ENCODE measurements at places on chromosomes 7 and 10. TPM values are rescaled to one million over a fixed set of nuclear protein-coding genes. Genes with fewer than 3 reads are reported as not detected.
A peak's percentile ranks its signal among the peaks of the same experiment; 100 is the strongest.

The CDHR3 gene
- 8.9 TPM for polyA plus RNA-seq

- no peak for DNase-seq
These were observed 28.0 kb downstream of the VIM start for GRCh38 chr10:17256051-17256450.

DNA sequence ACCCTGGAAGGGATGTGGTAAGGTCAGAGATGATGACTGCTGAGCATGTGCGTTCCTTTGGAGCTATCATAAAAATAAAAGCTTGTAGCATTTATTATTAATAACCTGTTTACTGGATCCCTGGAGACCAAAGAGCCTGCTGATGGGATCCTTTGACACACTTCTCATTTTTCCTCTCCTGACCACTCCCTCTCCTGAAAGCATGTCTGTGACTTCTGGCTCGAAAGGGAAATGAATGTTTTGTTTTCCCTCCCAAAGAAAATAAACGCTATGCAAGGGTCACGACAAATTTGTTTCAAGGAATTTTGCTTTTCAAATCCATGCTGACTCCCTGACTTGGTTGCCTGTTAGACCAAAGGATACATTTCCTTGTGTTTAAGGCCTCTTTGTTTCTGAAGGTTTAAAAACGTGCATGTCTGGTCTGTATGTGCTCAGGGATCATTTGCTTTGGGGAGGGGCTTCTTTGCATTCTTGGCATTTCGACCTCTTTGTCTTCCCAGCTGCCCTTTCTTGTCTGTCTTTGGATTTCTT lies 185.1 kb upstream of the AGK start:
- no peak for DNase-seq

GRCh38 chr10:93064874-93065660 lies 4.5 kb downstream of the CYP26C1 start:
- DNase-seq: no peak

GRCh38 chr10:26222563-26222962 lies 6.0 kb downstream of the GAD2 start:
- no peak for DNase-seq

- DNase-seq: no peak
These were observed 40.4 kb downstream of the CNNM1 start for GRCh38 chr10:99369551-99369950.

The TRIM50 gene
- 0.24 TPM for polyA plus RNA-seq

The CLEC2L gene
- polyA plus RNA-seq: 1.5 TPM

- no peak for DNase-seq
These were observed 131.3 kb downstream of the FAM53B start for GRCh38 chr10:124612611-124613498.

DNA sequence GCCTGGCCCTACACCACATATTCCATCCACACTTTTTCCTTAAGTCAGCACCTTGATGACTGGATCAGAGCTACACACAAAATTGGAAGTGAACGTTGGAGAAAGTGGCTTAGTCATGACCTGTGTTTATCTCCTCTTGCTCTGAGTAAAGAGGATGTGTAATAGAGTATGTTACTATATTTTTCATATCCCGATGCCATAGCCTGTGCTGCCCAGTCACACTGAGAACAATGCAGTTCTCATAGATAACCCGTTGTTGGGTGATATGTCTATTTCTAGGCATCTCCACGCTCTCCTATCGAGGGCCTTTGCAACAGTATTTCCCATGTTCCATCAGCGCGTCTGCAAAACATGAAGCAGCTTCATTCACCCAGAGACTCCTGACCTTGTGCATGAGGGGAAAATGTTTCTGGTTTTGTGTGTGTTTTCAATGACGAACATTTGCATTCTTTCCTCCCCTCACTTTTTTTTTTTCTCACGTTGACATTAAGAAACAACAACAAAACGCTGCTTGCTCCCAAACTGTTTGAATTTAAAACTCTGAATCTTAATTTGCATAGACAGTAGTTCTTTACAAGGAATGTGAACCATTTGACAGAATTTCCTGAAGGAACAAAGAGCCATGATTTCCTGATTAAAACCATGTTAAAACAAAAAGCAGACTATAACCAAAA lies 43.4 kb downstream of the GRK5 start:
- DNase-seq: no peak

GRCh38 chr10:102670065-102670670 lies 25.9 kb downstream of the TRIM8 start:
- DNase-seq: no peak

DNA sequence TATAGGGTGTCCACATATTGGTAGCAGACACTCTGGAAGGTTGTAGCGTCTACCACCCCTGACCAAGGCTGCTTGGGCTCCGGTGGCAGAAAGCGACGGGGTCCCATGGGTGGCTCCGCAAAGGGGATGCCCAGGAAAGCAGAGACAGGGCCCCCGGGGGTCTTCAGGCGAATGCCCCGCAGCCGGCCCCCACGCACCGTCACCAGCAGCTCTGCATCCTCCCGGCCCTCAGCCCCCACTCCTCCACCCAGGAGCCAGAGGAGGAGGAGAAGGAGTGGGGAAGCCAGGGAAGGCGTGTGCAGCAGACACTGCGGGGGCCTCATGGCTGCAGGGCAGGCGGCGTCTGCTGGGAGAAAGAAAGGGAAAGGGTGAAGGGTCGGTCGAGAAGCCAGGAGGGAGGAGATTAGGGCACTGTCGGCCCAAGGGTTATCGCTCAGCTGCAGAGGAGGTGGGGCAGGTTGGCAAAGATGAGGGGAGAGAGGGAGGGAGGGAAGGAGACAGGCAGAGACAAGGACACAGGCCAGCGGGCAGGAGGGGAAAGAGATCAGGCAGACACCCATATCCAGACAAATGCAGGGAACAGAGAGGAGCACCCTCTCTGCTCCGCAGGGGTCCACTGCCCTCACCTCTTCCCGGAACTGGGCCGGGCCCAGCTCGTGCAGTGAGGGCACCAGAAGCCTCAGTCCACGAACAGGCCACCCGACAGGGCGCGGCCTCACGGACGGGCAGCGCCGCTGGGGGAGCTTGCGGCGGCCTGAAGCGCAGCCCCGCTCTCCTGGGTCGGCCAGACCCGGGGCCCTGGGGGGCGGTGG lies 1.6 kb downstream of the ACHE start:
- DNase-seq: no peak

DNA sequence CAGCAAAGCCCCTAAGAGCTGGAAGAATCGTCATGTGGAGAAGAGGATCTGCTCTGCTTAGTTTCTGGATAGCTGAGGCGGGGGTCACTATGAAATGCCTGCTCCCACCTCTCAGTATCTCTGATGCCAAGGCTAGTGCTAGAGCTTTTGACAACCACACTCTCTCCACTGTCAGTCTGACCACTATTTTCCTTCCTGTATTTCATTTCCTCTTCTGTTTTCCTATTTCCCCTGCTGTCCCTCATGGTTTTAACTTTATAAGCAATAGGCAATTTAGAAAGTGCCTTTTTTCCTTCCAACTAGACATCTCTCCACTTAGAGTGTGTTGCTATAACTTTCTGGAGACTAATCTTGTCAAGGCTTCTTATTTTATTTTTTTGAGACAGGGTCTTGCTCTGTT lies 23.6 kb downstream of the C7orf57 start:
- DNase-seq: no peak

DNA sequence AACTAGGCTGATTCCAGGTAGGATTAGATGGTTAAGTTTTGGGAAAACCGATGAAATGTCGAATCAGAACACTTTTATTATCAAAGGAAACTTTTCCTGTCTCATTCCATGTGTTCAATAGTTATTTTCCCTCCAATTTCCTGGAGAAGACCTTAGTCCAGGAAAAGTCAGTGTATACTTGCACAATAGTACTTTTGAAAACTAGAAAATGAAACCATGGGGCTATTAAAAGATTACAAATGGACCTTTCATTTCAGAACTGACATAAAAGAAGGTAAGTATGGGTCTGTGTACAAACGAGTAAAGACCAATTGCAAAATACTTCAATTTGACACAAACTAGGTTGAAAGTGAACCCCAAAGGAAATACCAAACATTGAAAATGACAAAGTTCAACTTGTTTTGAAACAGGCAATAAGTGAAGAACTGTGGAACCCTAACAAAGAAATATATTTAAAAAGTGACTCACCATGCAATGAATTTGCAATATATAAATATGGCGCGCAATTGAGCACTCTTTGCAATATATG lies 2.1 kb downstream of the AVPI1 start:
- DNase-seq: no peak

DNA sequence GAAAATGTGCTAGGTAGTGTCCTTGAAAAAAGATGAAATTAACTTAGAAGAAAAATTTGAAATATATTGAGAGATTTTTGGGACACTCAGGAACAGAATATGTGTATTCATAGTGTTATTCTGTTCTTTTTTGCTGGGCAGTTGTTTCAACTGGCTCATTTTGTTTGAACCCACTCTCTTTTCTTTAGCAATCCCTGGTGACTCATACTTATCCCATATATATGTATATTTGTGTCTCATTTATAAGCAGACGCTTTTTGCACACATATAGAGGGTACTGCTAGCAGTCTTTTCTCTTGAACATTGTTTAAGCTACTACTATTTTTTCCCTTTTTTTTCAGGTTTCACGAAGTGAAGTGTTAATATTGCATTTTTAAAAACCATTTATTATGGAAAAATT lies 1.9 kb downstream of the EXOC6 start:
- DNase-seq: no peak

The DTX2 gene
- polyA plus RNA-seq: 5.6 TPM

- no peak for DNase-seq
These were observed 10.7 kb downstream of the SPAM1 start for GRCh38 chr7:123935436-123936381.

DNA sequence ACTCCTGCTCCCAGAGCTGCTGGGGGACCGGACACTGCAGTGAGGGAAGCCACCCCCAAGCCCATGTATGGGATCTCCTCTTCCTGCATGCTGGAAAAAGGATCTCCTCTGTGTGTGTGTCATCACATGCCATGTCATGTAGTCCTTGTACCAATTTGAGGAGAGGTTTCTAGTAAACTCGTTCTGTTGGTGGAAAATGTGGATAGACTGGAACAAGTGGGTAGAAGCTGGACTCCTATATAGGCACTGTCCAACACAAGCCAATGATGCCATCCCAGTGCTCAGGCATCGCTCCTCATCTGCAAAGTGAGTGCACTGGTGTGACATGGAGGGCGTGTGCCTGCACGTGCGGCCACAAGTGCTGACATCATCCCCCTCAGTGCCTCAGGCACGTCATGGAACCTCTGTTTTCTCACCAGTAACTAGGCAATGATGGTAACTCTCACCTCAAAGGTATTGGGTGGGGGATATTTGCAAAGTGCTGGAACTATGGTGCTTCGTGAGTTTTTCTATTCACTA lies 19.3 kb downstream of the MYO1G start:
- no peak for DNase-seq

- no peak for DNase-seq
These were observed 207.4 kb downstream of the DNAJB6 start for GRCh38 chr7:157544226-157544625.

- DNase-seq: no peak
These were observed 108.7 kb downstream of the PHTF2 start for GRCh38 chr7:77907281-77907680.

- no peak for DNase-seq
These were observed 1.6 kb downstream of the C1GALT1 start for GRCh38 chr7:7183838-7184463.

The CACNA2D1 gene
- polyA plus RNA-seq: 21.2 TPM

The ITIH5 gene
- polyA plus RNA-seq: 20.5 TPM

- DNase-seq: peak; percentile 40
These were observed 451.9 kb downstream of the DPP6 start for GRCh38 chr7:154503962-154504550.

The AMPH gene
- polyA plus RNA-seq: 16.2 TPM

The ZNF365 gene
- polyA plus RNA-seq: 0.65 TPM

The HABP2 gene
- 1.6 TPM for polyA plus RNA-seq

- no peak for DNase-seq
These were observed 44.2 kb downstream of the JMJD1C start for GRCh38 chr10:63421591-63421990.

GRCh38 chr7:43112941-43113621 lies 634 bp downstream of the HECW1 start:
- no peak for DNase-seq

GRCh38 chr10:110496553-110497437 lies 912 bp upstream of the DUSP5 start:
- no peak for DNase-seq

Measured in left renal cortex interstitium (tissue), 4 donors.